GM23338 (cell line): ENCODE measurements at places on chromosomes 2 and 18. TPM values are rescaled to one million over a fixed set of nuclear protein-coding genes. Genes with fewer than 3 reads are reported as not detected.

DNA sequence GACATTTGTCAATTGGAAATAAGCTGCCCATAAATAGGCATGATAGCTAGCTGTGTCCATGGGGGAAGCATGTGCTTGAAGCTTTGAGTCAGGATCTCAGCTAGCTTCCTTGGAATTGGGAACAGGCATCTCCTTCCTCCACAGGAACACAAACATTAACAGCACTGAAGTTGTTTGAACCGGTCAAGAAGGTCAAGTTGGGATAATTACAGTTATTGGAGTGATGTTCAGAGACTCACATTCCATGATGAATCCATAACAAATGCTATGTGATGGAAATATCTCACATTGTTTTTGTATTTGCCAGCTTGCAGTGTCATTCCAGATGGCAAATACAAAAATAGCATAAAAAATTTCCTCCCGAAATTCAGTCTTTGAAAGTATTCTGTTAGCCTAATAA, 347.6 kb upstream of the SMIM21 start:
- no peak for DNase-seq

DNA sequence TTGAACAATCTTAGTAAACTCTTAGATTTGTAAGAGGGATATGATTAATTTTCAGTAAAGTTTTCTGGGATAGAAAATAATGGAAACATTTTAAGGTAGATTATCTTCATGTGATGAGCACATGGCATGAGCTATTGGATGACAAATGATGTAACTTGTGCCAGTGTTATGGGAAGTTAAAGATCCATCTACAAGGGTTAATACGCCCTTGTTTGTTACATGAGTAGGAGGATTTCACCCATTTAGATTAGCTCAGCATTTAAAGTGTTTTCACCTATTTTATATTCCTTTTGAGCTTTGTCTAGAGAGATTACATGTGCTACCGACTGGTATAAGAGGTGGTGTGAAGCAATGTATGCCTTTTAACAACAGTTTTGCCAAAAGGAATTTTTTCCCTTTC, 5.6 kb downstream of the CLIP4 start:
- DNase-seq: no peak

ASAP2 gene
- 2.6 and 3.2 TPM in 2 replicates for polyA plus RNA-seq

DNA sequence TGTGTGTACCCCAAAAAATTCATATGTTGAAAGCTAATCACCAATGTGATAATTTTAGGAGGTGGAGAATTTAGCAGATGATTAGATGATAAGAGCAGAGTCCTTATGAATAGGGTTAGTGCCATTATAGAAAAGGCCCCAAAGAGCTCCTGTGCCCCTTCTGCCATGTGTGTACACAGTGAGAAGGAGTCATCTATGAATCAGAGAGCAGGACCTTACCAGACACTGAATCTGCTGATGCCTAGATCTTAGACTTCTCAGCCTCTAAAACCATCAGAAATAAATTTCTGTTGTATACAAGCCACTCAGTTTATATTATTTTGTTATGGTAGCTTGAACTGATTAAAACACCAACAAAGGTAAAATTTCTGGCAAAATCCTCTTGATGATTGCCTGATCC, 560.0 kb upstream of the CDH2 start:
- no peak for DNase-seq

- DNase-seq: no peak
Observed at GRCh38 chr2:100741880-100742276, 78.1 kb upstream of the NPAS2 start.

NTSR2 gene
- 0.17 TPM in 1 of 2 replicates, not detected in the other for polyA plus RNA-seq

CACNB4 gene
- polyA plus RNA-seq: 2.7 and 4.0 TPM in 2 replicates

GRCh38 chr2:10659898-10660568, 29.7 kb downstream of the NOL10 start:
- DNase-seq: peak; percentile 63

- peak; percentile 32 for DNase-seq
Observed at GRCh38 chr2:21175895-21176646, 52.3 kb downstream of the TDRD15 start.

GRCh38 chr2:208033701-208034502, 8.6 kb upstream of the PLEKHM3 start:
- DNase-seq: peak; percentile 82
